Activated CD8-positive, alpha-beta memory T cell treated with anti-CD3 and anti-CD28 coated beads for 1 hour (primary cell): ENCODE measurements at places on chromosomes 2 and 18.

GRCh38 chr2:30148850-30149249, 2.0 kb downstream of the YPEL5 start:
- no peak for DNase-seq

GRCh38 chr18:944440-944839, 39.8 kb downstream of the ADCYAP1 start:
- DNase-seq, result no peak

DNA sequence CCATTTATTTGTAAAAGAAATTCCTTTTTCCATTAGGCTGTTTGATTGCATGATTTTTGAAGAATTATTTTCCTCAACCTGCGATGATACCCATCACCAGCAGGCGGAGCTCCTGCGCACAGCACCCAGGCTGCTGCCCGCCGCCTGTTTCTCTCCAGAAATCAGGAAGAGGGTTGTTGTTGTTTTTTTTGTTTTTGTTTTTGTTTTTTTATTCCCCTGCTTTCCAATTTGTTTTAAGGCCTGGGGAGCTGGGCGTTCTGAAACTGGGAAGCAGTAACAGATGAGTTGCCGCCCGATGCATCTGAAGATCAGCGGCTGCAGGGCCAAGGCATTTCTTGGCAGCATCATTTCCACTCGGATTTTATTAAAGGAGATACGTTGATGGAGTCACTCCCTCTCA, 132.1 kb downstream of the MBP start:
- DNase-seq, result peak; percentile 40

DNA sequence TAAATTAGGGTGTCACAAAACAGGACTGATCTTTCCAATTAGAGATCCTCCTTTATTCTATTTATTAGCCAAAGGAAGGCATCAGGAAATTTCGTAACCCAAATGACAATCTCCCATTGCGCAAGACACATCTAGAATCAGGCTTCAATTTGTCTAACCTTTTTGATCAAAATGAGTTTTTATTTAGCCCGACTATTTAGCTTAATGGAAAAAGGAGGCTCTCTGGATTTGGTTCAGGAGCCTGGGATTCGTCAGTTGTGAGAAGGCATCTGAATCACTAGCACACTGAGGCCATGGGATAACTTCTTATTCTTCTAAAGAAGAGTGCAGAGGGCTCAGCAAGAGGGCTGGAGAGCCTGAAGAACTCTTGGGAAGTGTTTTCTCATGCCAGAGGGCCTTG, 332.1 kb upstream of the ETAA1 start:
- no peak for DNase-seq

DNA sequence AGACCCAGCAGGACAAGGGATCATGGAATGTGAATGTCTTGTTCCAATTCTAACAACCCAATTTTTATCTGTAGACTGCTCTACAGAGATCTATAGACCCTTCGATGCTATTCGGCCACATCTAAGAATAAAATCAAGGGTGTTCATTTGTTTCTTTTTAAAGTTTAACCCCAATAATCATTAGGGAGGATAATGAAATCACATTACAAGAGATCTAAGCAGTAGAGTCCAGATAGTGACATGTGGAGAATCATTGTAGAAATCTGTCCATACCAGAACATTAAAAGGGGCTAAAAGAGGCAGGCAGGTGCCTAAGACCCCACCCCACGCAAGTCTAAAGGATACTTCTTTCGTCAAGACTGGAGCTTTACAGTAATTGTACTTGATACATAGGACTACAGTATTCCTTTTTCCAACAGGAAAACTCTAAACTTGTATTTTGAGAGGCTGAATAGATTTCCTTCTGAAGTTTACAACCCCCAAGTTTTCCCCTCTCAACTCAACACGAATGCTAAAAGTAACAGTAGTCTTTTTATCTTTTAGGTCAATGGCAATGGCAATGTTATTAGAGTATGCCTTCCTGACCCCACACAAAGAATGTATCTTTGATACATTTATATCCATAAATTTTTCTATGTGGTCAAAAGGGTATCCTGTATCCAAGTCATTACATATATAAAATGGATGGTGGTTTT, 183.7 kb downstream of the TCF4 start:
- no peak for DNase-seq

- no peak for DNase-seq
Measured at GRCh38 chr18:70376914-70377258, 88.0 kb downstream of the SOCS6 start.

GRCh38 chr2:127398239-127398590, 10.4 kb upstream of the MAP3K2 start:
- no peak for DNase-seq

DNA sequence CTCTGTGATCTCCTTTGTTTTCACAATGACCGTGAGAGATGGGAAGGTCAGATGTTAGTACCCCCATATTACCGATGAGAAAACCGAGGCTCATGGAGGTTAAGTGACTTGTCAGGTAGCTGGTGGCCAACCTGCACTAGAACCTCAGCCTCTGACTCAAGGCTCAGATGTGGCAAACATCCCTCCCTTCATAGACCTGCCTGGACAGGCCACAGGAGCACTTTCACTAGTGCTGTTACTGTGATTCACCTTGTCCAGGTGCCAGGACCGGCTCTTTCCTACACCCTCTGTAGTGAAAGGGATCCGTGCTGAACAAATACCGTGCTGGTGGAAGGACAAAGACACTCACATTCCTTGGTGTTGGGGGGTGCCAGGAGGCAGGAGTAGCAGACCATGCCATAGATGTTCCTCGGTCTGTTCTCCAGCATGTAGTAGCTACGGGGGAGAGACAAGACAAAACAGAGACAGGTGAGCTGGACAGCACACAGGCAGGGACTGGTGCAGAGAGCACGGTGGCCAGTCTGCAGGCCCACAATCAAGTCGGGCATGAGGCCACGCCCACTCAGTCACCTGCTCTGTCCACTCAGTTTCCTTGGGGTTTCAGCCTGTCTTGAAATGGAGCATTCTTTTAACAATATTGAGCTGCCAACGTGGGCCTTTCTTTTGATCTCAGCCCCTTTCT, 65.9 kb downstream of the EDAR start:
- DNase-seq, result no peak

DNA sequence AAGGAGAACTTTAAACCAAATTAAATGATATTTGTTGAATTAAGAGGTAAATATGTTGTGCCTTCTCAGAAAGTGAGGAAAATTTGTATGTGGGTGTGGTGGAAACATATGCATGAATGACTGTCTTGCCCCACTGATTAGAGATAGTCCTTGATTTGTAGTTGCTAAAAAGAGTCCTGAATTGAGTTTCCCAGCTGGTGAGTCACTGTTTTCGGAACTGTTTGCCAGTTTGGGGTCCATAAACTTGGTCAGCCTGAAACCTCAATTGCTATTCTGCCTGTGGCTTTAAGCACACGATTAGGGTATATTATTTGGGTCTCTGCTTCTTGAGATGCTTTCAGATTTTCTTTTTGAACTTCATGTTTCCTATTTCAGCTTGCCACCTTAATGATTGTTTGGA, 53.3 kb downstream of the PIKFYVE start:
- no peak for DNase-seq

DNA sequence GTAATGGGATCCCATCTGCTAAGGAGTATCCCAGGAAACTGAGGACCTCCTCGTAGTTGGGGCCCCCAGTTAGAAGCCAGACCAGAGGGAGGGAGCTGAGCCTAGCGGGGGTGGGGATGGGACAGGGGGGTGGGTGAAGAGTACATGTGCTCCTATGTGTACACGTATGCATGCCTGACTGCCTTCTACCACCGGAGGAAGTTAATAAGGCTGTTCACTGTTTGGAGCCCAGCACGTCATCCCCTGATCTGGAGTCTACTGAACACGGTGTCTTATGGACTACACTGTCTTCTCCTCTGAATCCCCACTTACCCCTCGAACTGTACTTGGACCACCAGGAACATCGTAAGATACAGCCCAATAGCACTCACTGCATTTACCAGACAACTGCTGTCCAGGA, 68.5 kb downstream of the SFXN5 start:
- no peak for DNase-seq

- DNase-seq, result no peak
Measured at GRCh38 chr2:102424754-102425153, 1.8 kb downstream of the IL18RAP start.

DNA sequence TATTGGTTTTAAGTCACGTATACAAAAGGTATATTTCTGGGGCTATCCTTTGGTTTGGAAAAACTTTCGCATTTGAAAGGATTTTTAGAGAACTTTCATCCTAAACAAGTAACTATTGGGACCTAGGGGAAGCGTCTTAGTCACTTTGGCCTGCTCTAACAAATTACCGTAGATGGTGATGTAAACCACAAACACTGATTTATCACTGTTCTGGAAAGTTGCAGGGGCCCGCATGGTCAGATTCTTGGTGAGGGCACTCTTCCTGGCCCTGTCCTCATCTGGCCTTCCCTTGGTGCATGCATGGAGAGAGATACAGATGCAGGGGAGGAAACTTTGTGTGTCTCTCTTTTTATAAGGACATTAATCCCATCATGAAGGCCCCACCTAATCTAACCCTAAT, 49.1 kb upstream of the ANKRD62 start:
- DNase-seq, result no peak

GRCh38 chr2:113986762-113987290, 96.9 kb downstream of the ACTR3 start:
- no peak for DNase-seq

- DNase-seq, result no peak
Measured at GRCh38 chr2:83106853-83107252, 1352.2 kb downstream of the SUCLG1 start.

- no peak for DNase-seq
Measured at GRCh38 chr2:114714313-114714712, 271.9 kb downstream of the DPP10 start.

DNA sequence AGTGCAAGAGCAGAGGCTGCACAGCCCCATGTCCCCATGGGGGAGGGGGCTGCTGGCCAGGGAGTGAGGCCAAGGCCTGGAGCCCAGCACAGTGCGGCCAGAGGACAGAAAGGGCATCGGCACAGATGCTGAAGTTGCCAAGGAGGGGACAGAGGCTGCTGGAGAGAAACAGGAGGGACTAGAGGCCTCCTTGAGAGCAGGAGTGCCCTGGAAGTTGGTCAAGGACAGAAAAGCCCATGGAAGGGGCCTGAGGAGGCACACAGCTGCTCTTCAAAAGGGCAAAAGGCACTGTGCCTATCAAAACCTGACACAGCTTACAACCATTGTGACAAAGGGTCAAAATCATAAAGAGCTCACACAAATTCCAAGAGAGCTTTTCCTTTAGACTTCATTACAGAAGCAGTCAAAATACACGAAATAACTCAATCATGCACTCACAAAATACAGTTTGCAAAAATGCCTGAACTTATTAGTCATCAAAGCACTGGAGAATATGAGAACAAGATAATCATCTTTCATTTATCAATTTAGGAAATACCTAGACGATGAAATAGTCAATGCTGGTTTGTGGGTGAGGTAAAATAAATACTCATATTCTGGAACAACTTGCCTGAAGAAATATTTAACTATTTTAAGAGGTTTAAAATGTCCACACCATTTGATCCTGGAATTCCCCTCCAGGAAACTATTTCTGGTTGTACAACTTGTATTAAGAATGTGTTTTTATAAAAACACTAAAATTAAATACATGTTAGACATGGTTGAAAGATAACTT, 79.6 kb downstream of the USP40 start:
- no peak for DNase-seq

DNA sequence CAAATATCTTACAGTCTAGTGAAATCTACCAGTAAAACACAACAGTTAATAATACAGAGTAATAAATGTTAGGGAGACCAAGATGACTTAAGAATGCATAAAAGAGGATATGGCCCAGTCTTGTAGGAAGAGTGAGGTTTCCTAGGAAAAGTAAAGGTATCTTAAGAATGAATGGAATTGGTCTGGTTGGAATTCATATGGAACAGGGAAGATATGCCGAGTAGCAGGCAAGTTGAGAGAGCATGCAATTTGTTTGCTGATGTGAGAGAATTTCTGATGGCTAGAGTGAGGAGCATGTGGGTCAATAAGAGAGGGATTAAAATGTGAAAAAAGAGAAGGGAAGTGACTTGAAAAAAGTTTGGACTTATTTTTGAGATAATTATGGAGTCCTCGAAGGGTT, 512.9 kb upstream of the ZEB2 start:
- no peak for DNase-seq

DNA sequence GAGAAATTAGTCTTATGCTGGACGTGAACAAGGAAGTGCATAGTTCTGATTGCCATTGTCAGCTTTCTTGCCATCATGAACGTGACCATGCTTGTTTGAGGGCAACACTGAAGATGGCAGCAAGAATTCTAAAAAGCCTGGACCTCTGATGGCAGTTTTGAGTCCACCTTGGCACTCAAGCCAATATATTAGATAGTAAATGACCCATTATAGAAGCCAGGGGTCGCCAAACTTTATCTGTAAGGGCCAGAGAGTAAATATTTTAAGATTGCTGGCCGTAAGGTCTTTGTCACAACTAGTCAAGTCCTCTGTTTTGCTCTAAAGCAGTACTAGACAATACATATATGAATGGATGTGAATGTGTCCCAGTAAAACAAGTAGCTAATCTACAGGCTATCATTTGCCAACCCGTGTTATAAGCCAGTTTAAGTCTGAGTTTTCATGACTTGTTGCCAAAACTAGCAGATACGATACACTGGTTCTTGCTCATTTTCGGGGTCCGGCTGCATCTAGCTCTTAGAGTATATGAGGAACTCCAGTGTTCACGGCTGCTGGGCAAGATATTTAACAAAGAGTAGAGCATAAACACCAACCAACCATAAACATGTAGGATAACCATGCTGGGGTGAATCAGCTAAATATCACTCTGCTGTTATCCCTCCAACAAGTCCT, 73.1 kb upstream of the PELI1 start:
- no peak for DNase-seq

DNA sequence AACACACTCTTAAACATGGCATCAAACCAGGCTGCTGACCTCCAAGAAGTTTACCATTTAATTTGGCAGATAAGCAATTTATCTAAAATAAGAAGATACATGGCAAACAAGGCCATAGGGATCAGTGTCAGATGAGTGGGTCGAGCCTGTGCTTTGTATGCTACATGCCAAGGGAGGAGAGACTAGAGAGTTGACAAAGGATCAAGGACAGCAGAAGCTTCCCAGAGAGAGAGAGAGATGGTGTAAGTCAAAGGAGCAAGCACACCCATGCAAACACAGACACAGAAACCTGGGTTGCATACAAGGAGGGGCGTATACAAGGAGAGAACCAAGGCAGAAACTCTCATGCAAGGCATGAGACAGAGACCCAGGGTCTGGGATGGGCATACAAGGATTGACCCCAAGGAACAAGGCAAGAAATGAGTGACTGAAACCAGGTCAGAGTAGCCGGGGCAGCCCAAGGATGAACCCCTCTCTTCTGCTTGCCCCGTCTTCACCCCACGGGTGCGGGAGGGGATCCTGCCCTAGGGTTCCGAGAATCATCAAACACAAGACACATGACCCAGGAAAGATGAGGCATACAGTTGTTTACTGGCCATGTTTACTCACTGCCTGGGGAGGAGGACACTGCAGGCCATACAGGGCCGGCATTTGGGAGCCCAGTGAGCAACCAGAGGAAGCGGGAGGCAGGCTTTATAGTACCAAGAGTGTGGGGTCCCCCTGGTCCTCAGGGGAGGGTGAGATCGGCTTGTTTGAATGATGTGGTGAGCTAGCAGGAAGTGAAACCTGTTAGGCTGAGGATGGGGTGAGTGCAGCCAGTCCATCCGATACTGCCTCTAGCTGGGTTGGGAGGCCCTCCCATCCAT, 529.2 kb upstream of the ID2 start:
- no peak for DNase-seq

- no peak for DNase-seq
Measured at GRCh38 chr2:98293931-98294687, 52.1 kb upstream of the CNGA3 start.

- no peak for DNase-seq
Measured at GRCh38 chr2:161141033-161141432, 19.2 kb upstream of the TANK start.

- no peak for DNase-seq
Measured at GRCh38 chr2:150429384-150429961, 58.0 kb downstream of the RND3 start.
